B cell (primary cell): ENCODE measurements at places on chromosomes 4 and X. TPM values are rescaled to one million over a fixed set of nuclear protein-coding genes. Genes with fewer than 3 reads are reported as not detected.

Gene CXCL3
- not detected in 2 replicates for total RNA-seq

Gene GRIPAP1
- total RNA-seq, result 143 and 150 TPM in 2 replicates

Gene RHOXF2
- total RNA-seq, result not detected in 2 replicates

GRCh38 chr4:144353292-144353691 is 212.8 kb upstream of the GYPA start:
- no peak for DNase-seq
- H3K27me3 ChIP-seq, result peaks cover 11% of the 10 kb centered on the region
- H3K4me1 ChIP-seq, result peaks cover 9% of the 10 kb centered on the region
- no peak overlapping the region for H3K4me3 ChIP-seq

- no peaks in the 10 kb centered on the region for H3K4me1 ChIP-seq
- H3K36me3 ChIP-seq, result no peaks in the 10 kb centered on the region
- peak; percentile 16 for DNase-seq
- H3K27ac ChIP-seq, result no peak overlapping the region
Observed at GRCh38 chrX:43836435-43837184, 45.6 kb downstream of the MAOB start.

DNA sequence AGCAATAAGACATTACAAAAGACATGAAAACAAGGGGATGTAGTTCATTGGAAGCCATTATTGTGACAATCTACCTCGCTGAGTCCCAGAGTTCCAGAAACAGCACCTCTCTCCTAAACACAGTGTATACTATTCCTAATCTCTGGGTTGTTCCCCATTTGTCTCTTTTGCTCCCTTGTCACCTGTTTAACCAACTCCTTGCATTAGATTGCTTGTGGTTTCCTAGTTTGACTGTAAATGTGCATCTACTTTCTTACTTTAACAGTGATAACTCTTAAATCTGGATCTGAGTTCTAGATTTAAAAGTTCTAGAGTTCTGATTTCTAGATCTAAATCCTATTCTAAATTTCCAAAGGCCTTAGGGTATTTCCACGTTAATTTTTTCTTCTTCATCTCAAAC is 71.6 kb upstream of the TET2 start:
- H3K36me3 ChIP-seq, result no peaks in the 10 kb centered on the region
- H3K4me1 ChIP-seq, result no peaks in the 10 kb centered on the region

- no peak overlapping the region for H3K4me3 ChIP-seq
- H3K4me1 ChIP-seq, result no peaks in the 10 kb centered on the region
- H3K27me3 ChIP-seq, result no peaks in the 10 kb centered on the region
- no peak overlapping the region for H3K27ac ChIP-seq
Observed at GRCh38 chr4:81235982-81236749, 21.1 kb upstream of the PRKG2 start.
